CD4-positive, alpha-beta T cell treated with Interferon gamma for 1 hour (primary cell): ENCODE measurements at places on chromosomes 6 and 20.

DNA sequence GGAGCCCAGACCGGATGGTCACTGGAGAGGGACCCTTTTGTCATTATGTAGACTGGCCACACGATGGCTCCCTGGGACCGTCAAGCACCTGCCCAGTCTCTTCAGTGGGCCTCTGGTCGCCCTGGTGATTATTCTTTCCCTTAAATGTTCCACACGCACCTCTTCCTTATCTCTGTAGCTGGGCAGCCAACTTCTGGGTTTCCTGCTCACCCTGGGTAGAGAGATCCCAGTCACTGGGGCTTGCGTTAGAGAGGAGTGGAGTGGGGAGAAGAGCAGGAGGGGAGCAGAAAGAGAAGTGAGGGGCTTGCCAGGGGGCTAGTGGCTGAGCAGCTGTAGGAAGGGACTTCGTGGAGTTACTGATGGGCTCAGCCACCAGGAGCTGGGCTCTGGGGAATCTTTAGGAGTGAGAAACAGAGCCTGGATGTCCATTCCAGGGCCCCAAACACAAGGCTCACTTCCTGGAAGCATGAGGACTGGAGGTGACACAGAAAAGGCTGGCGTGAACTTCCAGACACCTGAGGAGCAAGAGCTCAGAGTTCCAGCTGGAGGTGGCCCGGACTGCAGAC lies 150.1 kb downstream of the DHX35 start:
- no peak for DNase-seq

DNA sequence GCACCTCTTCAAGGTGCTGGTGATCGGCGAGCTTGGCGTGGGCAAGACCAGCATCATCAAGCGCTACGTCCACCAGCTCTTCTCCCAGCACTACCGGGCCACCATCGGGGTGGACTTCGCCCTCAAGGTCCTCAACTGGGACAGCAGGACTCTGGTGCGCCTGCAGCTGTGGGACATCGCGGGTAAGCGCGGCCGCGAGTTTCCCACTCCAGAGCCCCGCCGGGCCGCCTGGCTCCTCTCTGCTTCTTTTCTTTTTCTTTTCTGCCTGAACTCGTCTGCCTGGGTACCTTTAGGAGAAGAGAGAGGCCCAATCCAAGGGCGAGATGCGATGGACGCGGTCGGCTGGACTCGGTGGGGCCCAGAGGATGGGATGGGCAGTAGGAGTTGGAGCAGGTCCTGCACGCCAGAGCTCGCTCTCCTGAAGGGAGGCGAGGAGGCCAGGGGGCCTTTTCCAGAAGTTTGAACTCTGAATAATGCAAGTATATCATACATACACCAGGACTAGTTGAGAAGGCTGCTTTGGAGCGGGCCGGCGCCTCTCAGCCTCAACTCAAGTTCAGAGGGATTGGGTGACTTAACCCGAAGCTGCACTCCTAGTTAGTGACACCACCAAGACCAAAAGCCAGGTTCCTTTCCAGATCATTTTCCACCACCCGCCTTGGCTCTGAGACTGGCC lies 445 bp downstream of the RAB32 start:
- DNase-seq, result no peak

DNA sequence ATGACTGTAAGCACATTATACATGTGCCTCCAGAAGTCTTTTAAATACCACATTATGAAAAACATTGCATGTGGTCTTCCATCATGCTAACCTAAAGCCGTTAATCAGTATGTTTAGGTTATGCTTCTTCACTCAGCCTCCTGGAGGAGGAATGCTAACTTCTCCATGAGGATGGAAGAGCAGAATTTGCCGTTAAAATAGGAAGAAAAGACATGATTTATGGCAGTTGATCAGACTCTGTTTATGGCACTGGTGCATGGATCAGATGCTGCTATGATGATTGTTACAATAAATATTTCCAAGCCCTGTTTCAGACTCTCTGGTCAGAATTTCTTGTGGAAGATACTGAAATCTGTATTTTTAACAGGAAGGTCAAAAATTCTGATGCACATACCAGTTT lies 31.7 kb downstream of the MAP3K4 start:
- DNase-seq, result no peak

GRCh38 chr6:141077355-141078333 lies 1055.1 kb upstream of the GJE1 start:
- no peak for DNase-seq

GRCh38 chr6:122640366-122640765 lies 30.2 kb downstream of the PKIB start:
- DNase-seq, result no peak
